ENCODE measurements at places on chromosomes 2 and 18. TPM values are rescaled to one million over a fixed set of nuclear protein-coding genes. Genes with fewer than 3 reads are reported as not detected.

Gene SKOR2
- total RNA-seq = not detected

Gene CTDP1
- 15.4 TPM for total RNA-seq

Gene FARSB
- total RNA-seq = 13.5 TPM

Gene APCDD1
- 1.9 TPM for total RNA-seq

Gene C2orf66
- total RNA-seq = 0.05 TPM

Gene FAM161A
- 2.2 TPM for total RNA-seq

Gene SLC23A3
- total RNA-seq = 0.47 TPM

Gene DOCK10
- total RNA-seq = 66.9 TPM

Gene SERPINB10
- 1.7 TPM for total RNA-seq

Gene SNRNP200
- total RNA-seq = 51.1 TPM

Gene MTCL1
- total RNA-seq = 11.0 TPM

Gene RBM43
- total RNA-seq = 4.7 TPM

Gene RAB6C
- 0.05 TPM for total RNA-seq

Gene EGR4
- total RNA-seq = 0.05 TPM

Gene PLCD4
- total RNA-seq = 0.57 TPM

Gene RIT2
- total RNA-seq = not detected

Gene FKBP1B
- total RNA-seq = 4.4 TPM

Gene PID1
- total RNA-seq = 1.0 TPM

Gene PMAIP1
- total RNA-seq = 14.5 TPM

Gene TUBA3E
- 0.05 TPM for total RNA-seq

Gene LOXHD1
- 0.24 TPM for total RNA-seq

Gene FOXD4L1
- 0.24 TPM for total RNA-seq

All from thymus (tissue), 14 donors.